ENCODE measurements at places on chromosomes 16 and 17.
A peak's percentile ranks its signal among the peaks of the same experiment; 100 is the strongest.

- DNase-seq: no peak
These were observed 5.9 kb downstream of the SCARF1 start for GRCh38 chr17:1639549-1640180.

GRCh38 chr17:74407384-74407783 is 24.5 kb upstream of the GPRC5C start:
- no peak for DNase-seq

DNA sequence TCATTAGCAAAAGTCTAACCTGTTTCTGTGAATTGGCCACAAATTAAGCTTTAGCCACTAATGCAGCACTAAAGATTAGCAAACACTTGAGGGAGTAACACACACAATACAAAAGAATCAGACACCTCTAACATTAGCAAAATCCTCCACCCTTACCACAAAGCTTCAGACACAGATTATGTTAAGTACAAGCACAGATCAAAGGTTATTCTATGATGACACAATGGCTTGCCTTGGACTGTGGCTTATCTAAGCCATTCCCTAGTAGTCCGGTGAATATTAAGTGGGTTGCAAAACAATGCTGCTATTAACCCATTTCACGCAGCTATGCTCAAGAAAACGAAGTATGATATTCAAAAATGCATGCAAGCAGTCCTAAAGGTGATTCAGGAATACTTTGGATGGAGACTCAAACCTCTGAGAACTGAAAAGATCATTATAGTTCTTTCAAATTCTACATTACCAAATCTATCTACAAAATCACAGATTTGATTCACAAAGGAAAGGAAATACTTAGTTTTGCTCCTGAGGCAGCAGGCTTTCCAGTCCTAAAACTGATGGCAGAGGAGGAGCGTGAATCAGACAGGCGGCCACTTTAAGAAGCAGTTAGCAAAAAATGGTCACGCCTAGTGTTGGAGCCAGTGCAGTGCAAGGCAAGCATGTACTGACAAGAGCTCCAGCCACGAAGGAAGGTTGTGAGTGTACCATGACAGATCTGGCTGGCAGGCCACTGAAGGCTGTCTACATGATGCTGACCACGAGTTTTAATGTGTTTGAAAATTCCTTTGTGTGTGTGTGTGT is 67.2 kb downstream of the PARN start:
- DNase-seq: no peak

DNA sequence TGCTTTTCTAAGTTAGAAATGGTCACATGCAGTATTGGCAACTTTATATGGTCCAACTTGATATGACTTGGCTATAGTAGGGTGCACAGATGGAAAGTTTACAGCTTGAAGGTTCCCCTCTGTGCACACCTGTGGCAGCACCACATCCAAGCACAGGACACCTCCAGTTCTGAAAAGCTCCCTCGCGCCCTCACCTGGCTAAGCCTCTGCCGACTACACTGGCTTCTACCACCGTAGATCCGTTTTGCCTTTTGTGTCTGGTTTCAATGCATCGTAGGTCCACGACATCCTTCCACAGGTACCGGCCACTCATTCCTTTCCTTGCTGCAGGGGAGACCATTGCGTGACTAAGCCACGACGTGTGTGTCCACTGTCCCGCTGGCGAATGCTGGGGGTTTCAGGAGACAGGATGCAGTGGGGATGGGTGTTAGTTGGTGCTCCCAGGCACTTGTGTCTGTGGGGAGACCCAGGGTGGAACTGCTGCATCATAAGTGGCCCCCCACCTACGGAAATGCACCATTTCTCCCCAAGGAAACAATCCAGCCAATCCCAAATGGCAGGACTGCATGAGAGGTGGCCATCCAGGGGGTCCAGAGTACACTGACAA is 4.9 kb upstream of the RASD1 start:
- DNase-seq: no peak

- DNase-seq: no peak
These were observed 35.4 kb downstream of the WNT3 start for GRCh38 chr17:46783031-46783593.

- peak; percentile 88 for DNase-seq
These were observed 198.9 kb downstream of the ZFHX3 start for GRCh38 chr16:72848759-72849664.

Measured in dermis microvascular lymphatic vessel endothelial cell (primary cell).